A549 treated with dexamethasone at 1 μM for 4 hours (cell line): ENCODE measurements at places on chromosomes 13 and 19. TPM values are rescaled to one million over a fixed set of nuclear protein-coding genes. Genes with fewer than 3 reads are reported as not detected.

Gene FCAR
- total RNA-seq: not detected in 5 replicates

Gene URAD
- not detected in 5 replicates for total RNA-seq

Gene CAPN12
- total RNA-seq: 5.3 to 6.5 TPM (median 6.0 TPM) in 5 replicates

Gene MED16
- 12.6 to 23.8 TPM (median 22.5 TPM) in 5 replicates for total RNA-seq

Gene CABP5
- not detected in 5 replicates for total RNA-seq

Gene SERP2
- not detected in 5 replicates for total RNA-seq

Gene JOSD2
- total RNA-seq: 60.1 to 72.6 TPM (median 68.8 TPM) in 5 replicates

Gene EID2
- total RNA-seq: 35.1 to 39.3 TPM (median 35.6 TPM) in 5 replicates

Gene CAPS
- 0.68 to 1.9 TPM (median 1.7 TPM) in 5 replicates for total RNA-seq

Gene DCT
- total RNA-seq: 0.04 TPM in 1 of 5 replicates, not detected in the others

Gene EXOC3L2
- total RNA-seq: 0.89 to 2.7 TPM (median 1.8 TPM) in 5 replicates

Gene TEX29
- total RNA-seq: 0.13 to 0.38 TPM in 2 of 5 replicates, not detected in the others

Gene FXYD3
- 0.33 to 0.67 TPM (median 0.42 TPM) in 5 replicates for total RNA-seq

Gene PDS5B
- 9.9 to 13.2 TPM (median 12.2 TPM) in 5 replicates for total RNA-seq

Gene GJB2
- 0.50 to 0.84 TPM (median 0.69 TPM) in 5 replicates for total RNA-seq

Gene ATP8B3
- total RNA-seq: 1.4 to 3.6 TPM (median 3.3 TPM) in 5 replicates

Gene SHISA7
- 0.02 TPM in 2 of 5 replicates, not detected in the others for total RNA-seq

Gene TLE6
- 4.4 to 7.3 TPM (median 6.1 TPM) in 5 replicates for total RNA-seq

Gene MAG
- total RNA-seq: 0.15 TPM in 1 of 5 replicates, not detected in the others

Gene ZNF98
- total RNA-seq: not detected in 5 replicates
